ENCODE measurements at places on chromosomes 11 and 22. TPM values are rescaled to one million over a fixed set of nuclear protein-coding genes. Genes with fewer than 3 reads are reported as not detected.

GRCh38 chr22:36514766-36515165, 7.9 kb upstream of the FOXRED2 start:
- no peak for DNase-seq

OR8G1 gene
- not detected for total RNA-seq

DNA sequence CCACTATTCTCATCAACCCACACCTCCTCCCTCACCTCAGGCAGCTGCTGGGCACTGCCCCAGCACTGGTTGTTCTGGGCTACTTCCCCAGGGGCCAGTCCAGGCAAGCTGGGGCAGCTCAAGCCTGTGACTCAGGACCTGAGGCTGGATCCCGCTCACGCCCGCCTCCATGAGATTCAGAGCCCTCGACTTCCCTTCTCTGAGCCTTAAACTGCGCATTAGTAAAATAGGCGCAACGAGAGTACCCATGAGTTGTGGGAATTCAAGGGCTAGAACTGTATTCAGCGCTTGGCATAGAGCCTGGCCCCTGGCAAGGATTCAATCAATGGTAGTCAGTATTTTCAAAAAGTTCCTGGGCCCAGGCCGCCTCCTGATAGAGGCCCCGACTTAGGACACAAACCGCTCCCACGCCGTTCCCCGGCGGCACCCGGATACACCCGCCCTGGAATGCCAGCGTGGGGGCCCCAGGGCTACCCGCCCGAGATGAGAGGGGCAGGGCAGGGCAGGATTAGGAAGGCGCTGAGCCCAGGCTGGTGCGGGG, 723 bp upstream of the CD82 start:
- DNase-seq = peak; percentile 5

DNA sequence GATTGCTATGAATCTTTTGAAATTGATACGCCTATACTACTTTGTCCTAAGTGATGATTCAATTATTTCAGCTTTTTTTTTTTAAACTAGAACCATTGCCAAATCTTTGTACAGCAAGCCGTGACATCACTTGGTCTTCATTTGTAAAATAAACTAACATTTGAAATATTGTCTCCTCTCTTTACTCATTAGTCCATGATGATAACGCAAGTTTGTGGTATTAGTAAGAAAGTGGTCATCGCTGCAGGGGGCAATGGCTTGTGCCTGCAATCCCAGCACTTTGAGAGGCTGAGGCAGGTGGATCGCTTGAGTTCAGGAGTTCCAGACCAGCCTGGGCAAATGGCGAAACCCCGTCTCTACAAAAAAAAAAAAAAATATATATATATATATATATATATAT, 12.9 kb upstream of the ARHGAP42 start:
- no peak for DNase-seq

DNA sequence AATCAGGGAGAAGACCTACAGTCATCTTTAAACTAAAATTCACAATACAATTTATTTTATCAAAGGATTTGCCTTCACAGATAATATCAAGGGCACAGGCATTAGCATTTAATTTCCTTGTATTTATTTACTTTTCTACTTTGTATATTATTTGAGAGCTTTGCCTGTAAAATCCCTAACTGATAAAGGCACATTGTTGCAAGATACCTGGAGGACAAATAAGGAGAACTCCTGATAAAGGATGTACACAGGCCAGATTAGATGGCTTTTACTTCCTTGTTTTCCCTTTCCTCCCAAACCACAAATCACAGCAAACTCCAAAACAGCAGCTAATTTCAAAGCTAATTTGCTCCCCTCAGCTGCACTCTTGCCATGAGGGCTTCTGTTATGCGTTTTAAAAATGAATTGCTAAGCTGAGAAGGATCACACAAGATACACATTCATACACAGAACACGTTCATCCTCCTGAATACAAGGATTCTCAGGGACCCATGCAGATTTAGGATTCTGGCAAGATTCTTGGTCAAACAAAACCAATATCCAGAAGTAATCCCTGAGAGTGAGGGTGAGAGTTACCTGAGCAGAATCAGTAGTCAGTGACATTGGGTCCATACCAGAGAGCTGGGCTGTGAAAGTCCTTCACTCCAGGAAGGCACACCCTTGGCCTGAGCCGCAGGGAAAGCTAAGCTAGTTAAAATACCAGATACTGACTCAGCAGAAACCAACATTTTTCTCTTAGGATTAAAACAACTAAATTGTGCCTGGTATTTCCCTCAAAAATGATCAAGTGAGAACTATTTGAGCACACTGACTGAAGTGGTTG, 100.3 kb upstream of the CLPB start:
- no peak for DNase-seq

- no peak for DNase-seq
Observed at GRCh38 chr22:40463683-40464082, 93.3 kb downstream of the SGSM3 start.

DNA sequence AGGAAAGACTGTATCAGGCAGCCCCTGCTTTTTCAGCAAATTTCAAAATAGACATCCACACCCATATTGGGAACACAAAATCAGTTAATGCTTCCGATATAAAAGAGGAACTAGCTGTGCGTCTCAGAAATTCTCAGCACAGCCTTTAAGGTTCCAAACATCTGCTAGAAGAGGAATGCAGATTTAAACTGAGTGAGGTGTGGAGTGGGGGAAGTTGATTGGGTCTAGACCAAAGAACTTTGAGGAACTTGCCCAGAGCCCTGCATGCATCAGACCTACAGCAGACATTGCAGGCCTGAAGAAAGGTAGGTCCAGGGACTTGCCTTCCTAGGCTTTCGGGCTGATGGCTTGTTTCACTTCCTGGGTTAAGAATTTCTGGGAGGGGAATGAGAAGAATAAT, at the start of gene MS4A4A:
MS4A4A (plus strand) TSS at position 255 of the 400 bp plus-strand sequence; CDS start at position 265, 10 bp downstream.
- no peak for DNase-seq

DNA sequence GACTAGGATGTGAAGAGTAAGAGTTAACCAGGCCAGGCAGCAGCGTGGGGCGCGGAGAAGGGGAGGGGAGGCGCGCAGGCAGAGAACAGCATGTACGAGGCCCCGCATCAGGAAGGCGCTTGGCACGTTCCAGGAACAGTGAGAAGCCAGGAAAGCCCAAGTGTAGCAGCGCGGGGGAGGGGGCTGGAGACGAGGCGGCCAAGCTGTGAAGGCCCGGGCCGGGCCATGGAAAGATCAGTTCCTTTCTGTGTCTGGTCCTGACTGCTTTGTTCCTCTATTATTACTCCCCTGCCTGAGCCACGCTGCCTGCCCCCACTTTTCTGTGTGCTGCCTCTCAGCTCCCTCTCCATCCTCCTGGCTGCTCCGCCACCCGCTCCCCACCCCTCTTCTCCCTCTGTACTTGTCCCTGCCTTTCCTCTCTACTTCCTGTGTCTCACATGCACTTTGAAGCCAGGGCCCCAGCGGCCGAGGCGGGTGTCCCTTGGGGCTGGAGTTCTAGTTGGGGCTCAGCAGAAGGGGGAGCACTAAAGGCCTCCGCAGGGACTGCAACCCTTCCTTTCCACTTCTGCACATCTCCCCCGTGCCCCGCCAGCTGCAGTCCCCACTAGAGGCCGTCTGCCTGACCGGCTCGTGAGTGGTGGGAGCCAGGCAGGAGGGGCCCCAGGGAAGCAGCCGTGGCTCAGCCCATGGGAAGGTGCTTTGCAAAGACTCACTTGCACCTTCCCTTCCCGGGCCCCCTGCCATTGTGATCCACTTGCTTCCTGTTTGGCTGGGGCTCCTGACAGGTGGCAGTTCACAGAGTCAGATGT, 63.7 kb downstream of the PRDM11 start:
- DNase-seq = no peak

- DNase-seq = no peak
Observed at GRCh38 chr11:111376181-111376871, 2.7 kb downstream of the POU2AF1 start.

OVOL1 gene
- not detected for total RNA-seq

ENTHD1 gene
- not detected for total RNA-seq

KIAA1671 gene
- total RNA-seq = 7.1 TPM

GRCh38 chr11:107619926-107620325, 29.0 kb downstream of the ELMOD1 start:
- no peak for DNase-seq

GRCh38 chr22:49754696-49755630, 72.7 kb downstream of the BRD1 start:
- DNase-seq = no peak

DNA sequence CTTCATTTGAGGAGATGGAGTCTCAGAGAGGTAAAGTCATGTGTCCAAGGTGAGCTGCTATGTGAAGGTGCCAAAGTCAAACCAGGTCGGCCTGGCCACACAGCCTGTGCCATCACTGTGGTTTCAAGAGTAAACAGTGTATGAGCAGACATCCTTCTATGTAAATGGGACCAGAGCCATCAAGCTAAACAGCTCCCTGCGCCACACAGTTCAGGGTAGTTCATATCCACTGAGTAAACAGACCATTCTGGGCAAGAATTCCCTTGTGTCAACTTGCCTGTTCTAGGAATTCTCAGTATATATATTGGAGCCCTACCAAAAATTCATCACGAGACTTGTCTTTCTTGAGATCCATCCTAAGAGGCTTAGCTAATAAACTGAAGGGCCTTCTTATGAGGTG, 77.5 kb downstream of the AMOTL1 start:
- no peak for DNase-seq

DNA sequence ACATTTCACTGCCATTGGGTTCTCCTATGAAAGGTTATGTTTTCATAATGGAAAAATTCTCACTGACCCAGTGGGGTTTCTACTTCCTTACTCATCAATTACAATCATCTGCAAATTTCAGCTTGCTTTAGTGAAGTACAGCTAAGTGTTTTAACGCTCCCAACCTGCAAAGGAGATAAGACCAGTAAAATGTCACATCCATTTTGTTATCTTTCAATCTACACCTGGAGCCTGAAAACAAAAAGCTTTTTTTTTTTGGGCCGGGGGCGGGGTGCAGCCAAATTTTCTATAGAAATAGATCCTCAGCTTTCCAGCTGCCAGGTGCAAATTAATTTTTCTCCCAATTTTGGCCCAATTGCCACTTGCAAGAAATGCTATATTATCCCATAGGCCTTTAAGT, 40.6 kb downstream of the CADM1 start:
- DNase-seq = no peak

FAM111B gene
- 3.7 TPM for total RNA-seq

- DNase-seq = no peak
Observed at GRCh38 chr22:30694171-30694639, 469 bp upstream of the OSBP2 start.

- DNase-seq = no peak
Observed at GRCh38 chr22:25406510-25407210, 157.8 kb upstream of the GRK3 start.

- no peak for DNase-seq
Observed at GRCh38 chr11:92775003-92775676, 194.3 kb upstream of the MTNR1B start.

- no peak for DNase-seq
Observed at GRCh38 chr11:44824300-44824704, 97.5 kb downstream of the TSPAN18 start.

- DNase-seq = no peak
Observed at GRCh38 chr22:29256606-29257325, 11.0 kb downstream of the RHBDD3 start.

SCUBE1 gene
- total RNA-seq = 5.3 TPM

OR2AG1 gene
- total RNA-seq = not detected

DNA sequence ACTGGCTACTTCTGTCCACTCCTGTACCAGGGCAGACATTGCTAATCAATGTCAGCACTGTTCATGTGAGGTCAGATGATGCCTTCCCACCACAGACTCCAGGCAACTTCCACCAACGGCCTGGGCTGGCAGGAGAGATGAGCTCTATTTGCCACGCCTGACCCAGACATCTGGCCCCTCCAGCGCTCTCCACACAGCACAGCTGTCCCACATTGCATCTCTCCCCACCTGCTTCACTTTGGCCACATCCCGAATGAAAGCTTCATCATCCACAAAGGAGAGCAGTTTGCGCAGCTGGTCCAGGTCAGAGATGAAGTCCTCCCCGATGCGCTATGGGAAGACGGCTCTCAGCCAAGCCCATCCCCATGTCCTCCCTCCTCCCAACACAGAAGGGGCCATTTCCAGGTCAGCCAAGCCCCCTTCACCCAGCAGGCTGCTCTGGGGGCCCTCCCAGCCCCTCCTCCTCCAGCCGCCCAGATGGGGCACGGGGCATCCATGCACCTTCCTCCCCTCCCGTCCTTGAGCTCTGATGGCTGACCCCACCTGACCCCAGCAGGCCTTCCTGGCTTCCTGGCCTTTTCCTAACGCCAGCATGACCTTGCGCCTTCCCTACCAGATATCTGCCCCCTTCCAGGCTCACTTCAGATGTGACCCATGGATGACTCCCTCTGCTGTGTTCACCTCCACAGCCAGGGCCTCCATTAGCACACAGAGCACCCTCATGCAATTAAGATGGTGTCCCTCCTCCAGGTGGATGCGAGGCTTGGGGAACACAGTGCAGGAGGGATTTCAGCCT, 7.4 kb downstream of the PYGM start:
- no peak for DNase-seq

DNA sequence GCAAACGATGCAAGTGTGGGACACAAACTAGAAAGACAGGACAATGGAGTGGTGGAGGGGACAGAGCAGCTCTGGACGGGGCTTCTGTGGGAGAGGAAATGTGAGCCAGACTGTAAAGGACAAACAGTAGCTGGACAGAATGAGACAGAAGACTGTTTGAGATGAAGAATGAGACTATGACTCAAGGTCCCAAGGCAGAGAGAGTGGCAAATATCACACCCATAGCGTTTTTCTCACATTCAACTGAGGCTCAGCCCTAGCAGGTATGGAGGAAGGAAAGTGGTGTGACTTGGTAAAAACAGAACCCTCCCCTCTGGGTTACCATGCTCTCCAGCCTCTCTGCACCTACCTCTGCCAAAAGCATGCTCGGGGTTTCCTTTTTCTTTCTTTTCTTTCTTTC, 96.5 kb downstream of the RPL27A start:
- no peak for DNase-seq

PRG2 gene
- not detected for total RNA-seq

- no peak for DNase-seq
Observed at GRCh38 chr11:15801616-15802015, 554.7 kb downstream of the SOX6 start.

DNA sequence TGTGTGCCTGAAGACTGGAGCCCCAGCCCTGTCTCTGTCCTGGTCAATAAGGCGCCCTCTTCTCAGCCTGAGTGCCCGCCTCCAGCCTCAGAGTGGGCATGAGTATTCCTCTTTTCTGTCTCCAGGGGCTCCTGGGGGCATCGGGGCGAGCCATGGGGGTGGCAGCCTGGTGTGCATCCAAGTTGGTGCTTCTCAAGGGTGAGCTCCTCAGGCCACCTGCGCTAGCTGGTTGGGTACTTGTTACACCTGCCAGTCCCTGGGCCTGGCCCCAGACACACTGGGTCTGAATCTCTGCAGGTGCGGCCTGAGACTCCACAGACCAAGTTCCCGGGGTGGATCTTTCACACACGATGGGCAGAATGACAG, 168.6 kb upstream of the B3GAT1 start:
- no peak for DNase-seq

PHLDB1 gene
- 18.3 TPM for total RNA-seq

DNA sequence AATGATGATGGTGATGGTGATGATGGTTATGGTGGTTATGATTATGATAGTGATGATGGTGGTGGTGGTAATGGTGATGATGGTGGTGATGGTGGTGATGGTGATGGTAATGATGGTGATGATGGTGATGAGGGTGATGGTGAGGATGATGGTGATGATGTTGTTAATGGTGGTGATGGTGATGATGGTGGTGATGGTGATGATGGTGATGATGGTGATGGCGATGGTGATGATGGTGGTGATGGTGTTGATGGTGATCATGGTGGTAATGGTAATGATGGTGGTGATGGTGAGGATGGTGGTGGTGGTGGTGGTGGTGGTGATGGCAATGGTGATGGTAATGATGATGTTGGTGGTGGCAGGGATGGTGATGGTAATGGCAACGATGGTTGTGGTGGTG, 1222.5 kb downstream of the BRD1 start:
- DNase-seq = no peak
